ENCODE measurements at places on chromosomes 3 and 15.

- no peak for DNase-seq
Observed at GRCh38 chr3:175546115-175546514, 687.0 kb downstream of the NAALADL2 start.

DNA sequence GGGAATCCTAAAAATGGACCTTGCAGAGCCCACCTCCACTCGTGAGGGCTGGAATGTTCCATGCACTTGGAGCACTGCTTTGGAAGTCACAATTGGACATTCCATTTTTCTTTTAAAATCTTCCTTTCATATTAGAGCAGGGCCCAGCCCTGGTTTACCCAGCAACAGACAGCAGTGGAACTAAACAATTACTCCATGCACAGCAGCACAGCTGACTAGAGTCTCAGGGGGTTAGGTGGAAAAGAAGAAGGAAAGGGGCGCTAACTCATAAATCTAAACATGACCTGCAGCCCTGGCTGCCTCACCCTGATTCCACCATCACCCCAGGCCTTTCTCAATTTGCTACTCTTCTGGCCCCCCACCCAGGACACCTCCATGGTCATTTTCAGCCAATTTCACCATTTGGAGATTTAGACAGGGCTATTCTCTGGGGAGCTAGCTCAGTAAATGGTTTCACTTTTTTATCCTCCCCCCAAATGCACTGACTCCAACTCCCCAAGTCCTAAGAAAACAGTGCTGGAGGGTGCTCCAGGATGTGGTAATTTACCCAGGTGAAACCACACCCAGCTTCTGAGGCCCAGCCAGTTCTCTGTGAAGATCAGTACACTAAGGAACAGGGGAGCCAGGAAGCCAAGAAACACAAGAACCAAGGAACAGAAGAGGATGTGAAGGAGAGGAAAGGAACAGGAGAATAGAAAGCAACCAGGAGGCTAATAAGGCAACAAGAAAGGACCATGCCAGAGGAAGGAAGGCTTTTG, 1.6 kb upstream of the LRRC31 start:
- no peak for DNase-seq

DNA sequence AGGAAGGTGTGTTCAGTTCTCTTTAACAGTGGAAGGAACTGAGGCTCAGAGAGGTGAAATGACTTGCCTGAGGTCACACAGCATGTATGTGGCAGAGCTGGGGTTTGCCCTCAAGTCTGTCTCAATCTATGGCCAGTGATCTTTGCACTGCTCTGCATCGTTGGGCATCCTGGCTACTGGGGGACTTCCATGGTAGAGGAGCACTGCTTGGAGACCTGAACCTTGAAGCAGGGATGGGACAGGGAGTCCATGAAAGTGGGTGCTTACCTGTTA, 2.0 kb downstream of the CORO2B start:
- DNase-seq: no peak

- no peak for DNase-seq
Observed at GRCh38 chr3:14810070-14810791, 8.5 kb upstream of the FGD5 start.

- no peak for DNase-seq
Observed at GRCh38 chr3:23837691-23838090, 31.9 kb downstream of the UBE2E1 start.

DNA sequence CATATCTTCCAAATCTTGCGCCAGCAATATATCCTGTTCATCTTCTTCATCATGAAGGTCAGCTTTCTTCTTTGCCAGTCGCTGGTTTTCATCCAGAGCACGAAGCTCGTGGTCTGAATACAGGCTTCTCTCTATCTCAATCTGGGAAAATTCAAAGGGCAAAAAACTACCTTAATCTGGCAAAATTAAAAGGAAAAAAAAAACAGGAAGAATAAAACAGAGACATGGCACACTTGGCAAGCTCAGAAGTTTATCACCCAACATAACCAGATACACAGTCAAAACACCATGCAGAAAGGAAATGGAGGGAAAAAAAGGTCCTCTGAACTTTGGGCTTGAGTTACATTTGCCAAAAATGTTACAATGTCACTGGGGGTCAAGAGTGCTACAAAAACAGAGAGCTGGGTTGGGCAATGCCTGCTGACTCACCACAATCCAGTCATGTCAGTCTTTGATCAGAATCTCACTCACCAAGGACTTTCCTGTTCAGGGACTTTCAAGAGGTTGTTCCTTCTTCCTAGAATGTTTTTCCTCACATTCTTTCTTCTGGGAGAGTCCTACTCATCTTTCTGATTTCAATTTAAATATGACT, 1.5 kb downstream of the MRPL46 start:
- no peak for DNase-seq

DNA sequence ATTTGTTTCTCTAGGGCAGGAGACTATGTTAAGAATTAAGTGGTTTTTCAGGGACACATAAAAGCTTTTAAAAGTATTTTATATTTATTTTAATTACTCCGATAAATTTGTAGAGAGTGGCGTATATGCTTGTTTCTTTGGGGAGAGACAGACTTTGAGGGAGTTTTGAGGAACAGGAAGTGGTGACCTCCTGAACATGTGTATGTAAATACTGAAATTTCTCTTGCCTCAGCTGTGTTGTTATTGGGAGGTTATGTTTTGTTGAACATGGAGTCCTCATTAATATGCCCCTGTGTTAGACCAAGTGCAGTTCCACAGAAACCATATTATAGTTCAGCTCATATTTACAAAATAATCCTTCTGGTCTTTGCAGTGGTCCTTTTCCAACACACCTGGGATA, 41.8 kb upstream of the UTS2B start:
- DNase-seq: no peak

All from H54 (cell line).